ENCODE measurements at places on chromosomes 5 and 9.

- DNase-seq = no peak
These were observed 12.7 kb downstream of the UBAC1 start for GRCh38 chr9:135948446-135948845.

GRCh38 chr9:85062385-85063022, 393.0 kb downstream of the NTRK2 start:
- no peak for DNase-seq

GRCh38 chr5:82745016-82745415, 332.2 kb downstream of the TMEM167A start:
- DNase-seq = no peak

DNA sequence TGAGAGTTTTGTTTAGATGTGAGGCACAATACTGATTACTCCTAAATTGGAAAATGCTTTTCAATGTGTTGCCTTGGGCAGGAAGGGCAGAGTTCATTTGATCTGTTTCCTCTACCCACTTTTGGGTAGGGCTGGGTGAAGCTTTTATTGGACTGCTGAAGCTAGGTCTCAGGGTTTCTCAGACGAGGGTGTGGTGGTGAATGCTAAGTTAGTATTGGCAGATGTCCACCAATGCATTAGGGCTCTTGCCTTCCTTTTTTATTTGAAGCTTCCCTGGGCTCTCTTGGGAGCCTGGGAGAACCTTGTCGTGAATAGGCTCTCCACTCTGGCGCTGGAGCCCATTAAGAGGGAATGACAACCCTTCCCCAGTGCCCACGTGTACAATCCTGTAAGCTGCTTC, 23.1 kb downstream of the SPTAN1 start:
- DNase-seq = no peak

DNA sequence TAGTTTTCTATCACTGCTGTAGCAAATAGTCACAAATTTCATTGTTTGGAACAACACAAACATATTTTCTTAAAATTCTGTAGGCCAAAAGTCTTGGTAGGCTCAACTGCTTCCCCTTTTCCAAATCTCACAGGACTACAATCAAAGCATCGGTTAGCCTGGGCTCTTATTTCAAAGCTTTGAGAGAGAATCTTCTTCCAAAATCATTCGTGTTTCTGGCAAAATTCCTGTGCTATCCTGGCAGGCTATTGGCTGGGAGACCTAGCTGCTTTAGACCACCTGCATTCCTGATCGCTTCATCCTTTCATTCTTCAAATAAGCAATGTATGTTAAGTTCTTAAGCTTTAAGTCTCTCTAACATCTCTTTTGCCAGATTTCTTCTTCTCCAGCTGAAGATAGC, 629.8 kb upstream of the CDH18 start:
- no peak for DNase-seq

DNA sequence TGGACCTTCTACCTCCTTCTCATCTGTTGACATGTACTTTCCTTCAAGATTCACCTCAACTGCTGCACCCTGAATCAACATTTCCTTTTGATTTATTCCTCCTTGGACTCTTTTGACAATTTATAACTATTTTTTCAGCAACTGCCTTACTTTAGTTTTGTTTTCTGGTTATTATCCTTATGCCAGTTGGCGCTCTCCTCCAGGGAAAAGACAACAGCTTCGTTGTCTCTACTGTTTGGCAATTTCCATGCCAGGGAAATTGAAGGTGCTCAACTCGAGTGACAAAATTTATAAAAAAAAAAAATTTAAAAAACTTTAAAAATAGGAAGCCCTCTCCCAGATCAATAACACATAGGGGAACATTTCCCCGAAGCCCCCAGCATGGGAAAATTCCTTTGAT, 549.2 kb upstream of the DMAC1 start:
- no peak for DNase-seq

Data from mesenchymal stem cell (in vitro differentiated cells and primary cell).